Spleen (tissue), 13 donors: ENCODE measurements at places on chromosomes 1 and 21. TPM values are rescaled to one million over a fixed set of nuclear protein-coding genes. Genes with fewer than 3 reads are reported as not detected.

DNA sequence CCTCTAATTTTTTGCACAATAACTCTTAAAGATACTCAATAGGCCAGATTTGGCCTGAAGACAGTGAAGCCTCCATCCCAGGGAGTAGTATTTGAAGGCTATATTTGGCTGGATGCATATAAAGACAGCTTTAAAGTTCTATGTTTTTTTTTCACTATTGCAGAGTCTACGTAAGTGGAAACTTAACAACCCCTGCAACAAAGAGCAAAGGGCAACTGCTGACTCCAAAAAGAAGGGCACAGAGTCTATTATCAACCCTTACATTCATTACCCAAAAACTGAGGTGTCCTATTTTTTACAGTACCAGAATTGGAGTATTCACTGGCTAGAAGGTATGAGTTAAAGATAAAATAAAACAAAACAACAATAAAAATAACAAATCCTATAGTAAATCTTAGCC lies 329.8 kb upstream of the PKN2 start:
- no peak for DNase-seq

WASF2 gene
- total RNA-seq, result 196 TPM

GRCh38 chr1:10901891-10902805 lies 105.7 kb upstream of the CASZ1 start:
- peak; percentile 39 for DNase-seq

GRCh38 chr21:45550522-45551210 lies 8.4 kb upstream of the SLC19A1 start:
- peak; percentile 89 for DNase-seq

- DNase-seq, result no peak
These were observed 30.4 kb downstream of the APP start for GRCh38 chr21:26140164-26140579.
